ENCODE measurements at places on chromosomes 6 and 20.

GRCh38 chr20:20571068-20571780 lies 141.2 kb downstream of the RALGAPA2 start:
- no peak for DNase-seq

DNA sequence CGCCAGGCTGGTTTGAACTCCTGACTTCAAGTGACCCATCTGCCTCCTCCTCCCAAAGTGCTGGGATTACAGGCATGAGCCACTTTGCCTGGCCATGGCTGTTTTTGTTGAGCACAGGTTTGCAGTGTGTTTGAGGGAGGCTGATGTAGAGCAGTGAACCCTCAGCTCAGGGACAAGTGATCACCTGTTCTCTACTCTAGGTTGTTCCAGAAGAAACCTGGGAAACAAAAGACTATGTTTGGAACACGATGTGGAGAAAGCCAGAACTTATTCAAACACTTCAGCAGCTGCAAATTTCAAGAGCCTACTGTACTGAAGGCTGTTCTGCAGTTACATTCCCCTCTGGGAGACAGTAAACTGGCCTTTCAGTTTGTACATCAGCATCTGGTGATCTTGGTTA lies 4.7 kb downstream of the TULP1 start:
- DNase-seq = no peak

GRCh38 chr6:155327326-155328073 lies 13.2 kb upstream of the TFB1M start:
- peak; percentile 15 for DNase-seq

DNA sequence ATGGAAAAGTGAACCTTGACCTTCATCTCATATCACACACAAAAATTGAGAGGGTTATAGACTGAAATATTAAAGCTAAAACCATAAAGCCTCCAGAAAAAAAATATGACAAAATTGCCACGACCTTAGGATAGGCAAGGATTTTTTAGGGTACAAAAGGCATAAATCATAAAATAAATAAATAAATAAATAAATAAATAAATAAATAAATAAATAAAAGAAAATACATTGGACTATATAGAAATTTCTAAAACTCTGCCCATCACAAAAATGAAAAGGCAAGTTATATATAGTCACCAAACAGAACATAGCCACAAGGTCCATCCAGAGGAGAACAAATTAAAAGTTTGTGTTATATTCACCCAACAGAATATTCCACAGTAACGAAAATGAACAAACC lies 108.6 kb downstream of the INSM1 start:
- DNase-seq = no peak

GRCh38 chr6:6993503-6994237 lies 114.1 kb upstream of the RREB1 start:
- no peak for DNase-seq

DNA sequence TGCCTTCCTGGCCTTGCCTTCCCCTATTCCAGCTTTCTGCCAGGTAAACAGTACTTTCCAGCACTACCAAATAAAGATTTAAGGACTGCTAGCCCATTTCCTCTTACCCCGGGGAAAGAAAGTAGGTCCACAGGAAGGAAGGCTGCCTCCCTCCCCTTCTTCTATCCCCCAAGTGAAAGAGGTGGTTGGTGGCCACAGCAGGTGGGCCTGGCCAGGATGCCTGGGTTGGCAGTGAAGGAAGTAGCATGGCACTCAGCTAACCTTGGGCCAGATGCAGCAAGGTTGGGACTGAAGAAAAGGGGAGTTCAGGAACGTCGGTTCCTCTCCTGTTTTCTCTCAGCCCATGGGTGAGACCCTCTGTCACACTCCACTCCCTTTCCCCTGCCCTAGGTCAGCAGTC lies 8.9 kb downstream of the NFKBIL1 start:
- DNase-seq = no peak

GRCh38 chr20:5148581-5148980 lies 21.8 kb downstream of the CDS2 start:
- no peak for DNase-seq

DNA sequence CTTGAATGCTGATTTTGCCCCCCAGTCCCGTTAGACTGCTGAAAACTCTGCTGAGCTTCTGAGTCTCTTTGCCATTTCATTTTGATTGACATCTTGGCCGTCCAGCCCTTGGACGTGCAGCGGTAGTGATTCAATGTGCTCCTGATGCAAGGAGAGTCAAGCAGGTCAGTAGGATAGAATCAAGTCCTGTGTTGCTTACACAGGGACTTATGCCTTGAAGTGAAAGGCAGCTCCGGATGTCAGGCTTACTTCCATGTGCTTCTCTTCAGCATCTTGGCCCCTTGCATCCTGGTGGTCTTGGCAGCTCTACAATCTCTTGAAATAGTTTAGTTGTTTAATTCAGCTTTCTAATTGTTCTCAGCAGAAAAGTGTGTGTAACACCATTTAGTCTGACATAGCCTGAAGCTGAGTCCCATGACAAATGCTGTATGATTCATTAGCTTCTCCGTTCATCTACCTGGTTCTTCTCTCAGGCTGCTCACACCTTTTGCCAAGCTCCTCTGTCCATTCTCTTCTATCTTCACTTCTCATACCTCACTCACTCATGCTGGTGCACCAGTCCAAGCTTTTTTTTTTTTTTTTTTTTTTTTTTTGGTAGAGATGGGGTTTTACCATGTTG lies 76.0 kb downstream of the EZR start:
- DNase-seq = no peak

- no peak for DNase-seq
Measured at GRCh38 chr20:41147767-41148191, 10.4 kb downstream of the PLCG1 start.

- no peak for DNase-seq
Measured at GRCh38 chr6:158460602-158461169, 99.2 kb upstream of the TMEM181 start.

DNA sequence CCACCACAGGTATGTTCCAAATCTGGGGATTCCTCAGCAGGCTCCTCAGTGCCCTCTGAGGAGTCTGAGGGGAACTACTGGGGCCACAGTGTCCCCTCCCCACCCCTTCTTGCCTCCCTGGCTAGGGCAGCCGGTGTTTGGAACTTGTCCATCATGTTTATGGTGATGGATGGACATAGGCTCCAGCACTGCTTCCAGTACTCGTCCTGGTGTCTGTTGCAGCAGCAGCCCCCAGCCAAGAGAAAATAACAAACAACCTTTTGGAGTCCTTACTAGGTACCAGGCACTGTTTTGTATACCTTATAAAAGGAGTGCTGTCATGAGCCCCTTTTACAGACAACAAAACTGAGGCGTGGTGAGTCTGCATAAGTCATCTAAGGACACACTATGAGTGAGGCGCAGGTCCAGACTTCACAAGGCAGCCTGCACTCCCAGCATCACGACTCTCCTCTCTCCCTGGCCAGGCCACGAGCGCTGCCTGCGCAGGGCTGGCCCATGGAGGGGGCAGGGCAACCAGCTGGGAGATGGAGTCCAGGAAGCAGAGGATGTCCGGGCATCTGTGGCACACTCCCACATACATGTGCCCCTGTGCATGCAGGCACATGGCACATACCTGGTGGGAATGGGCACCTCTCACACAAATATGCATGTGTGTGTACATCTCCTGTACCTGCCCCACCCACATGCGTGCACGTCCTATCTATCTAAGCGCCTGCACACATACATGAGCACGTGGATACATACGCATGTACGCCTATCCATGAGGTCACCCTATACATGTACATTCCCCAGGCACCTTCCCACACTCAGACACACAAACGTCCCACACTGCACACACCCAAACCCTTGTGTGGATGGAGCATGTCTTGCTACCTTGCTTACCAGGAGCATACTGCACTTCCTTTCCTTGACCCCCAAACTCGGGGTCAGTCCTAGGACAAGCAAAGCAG lies 152.7 kb downstream of the VEGFA start:
- no peak for DNase-seq

GRCh38 chr6:128235556-128235955 lies 284.8 kb downstream of the PTPRK start:
- no peak for DNase-seq

DNA sequence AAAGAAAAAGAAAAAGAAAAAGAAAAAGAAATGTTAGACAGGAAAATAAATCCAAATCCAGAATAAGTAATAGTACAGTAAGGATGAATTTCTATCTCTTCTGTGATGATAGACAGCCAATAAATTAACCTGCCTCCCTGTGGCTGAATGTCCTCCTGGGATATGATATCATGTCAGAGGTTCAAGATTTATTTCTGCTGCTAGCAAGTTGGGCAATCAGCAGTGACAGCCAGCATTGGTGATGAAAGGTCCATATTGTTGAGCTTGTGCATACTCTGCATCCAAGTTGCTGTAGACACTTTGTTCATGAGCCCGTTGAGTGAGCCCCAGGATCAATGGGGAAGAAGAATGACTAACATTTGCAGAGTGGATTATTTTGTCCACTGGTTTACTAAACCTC lies 44.9 kb upstream of the CEP85L start:
- DNase-seq = no peak

- no peak for DNase-seq
Measured at GRCh38 chr6:105099371-105099770, 80.4 kb downstream of the POPDC3 start.

- no peak for DNase-seq
Measured at GRCh38 chr20:31680286-31681127, 42.2 kb downstream of the BCL2L1 start.

DNA sequence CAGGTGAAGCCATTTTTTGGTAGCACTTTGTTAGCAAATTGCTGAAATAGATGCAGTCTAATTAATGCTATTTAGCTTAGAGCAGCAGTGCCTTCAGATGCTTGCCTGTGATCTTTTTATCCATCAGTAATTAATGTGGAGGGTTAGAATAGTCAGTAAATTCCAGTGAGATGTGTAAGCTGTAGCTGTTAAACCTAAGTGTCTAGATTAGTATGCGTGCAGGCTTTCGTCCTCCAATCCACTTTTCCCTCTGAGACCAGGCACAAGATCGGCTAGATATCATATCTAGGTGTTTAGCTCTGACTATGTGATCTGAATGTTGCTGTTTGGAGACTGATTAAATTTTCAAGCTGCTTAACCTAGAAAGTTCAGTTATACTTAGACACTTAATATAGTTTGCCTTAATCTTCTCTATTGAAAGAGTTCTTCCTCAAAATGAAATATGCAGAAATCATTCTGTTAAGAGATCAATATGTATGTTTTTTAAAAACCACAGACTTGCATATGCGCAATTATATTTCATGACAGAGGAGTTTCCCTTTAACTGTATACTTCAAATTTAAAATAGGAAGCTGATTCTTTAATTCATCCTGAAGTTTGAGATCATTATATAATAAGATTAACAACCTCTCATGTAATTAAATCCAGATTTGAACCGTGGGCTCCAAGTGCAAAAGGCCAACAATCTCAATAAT lies 41.2 kb downstream of the XRN2 start:
- DNase-seq = no peak

GRCh38 chr20:60292001-60292520 lies 333.8 kb downstream of the CDH26 start:
- DNase-seq = no peak

GRCh38 chr6:165936096-165936495 lies 231.6 kb downstream of the TBXT start:
- no peak for DNase-seq

DNA sequence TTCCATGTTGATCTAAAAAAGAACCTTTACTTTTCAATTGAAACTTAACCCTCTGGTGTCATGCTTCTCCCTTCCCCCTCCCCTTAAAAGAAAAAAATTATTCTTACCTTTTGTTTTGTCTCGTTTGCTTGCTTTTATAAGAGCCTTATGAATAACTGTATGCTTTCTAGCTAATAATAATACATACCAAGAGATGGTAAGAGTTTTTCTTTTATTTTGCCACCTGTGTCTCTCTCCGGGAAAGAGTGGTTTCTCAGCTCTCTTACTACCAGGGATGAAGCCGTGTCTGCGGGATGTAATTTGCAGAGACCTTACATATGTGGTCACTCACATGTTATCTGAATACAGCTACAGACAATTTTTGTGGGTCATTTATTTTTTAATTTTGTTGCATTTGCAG lies 7.7 kb downstream of the STX16 start:
- no peak for DNase-seq

GRCh38 chr6:150293423-150294173 lies 75.2 kb upstream of the IYD start:
- no peak for DNase-seq

DNA sequence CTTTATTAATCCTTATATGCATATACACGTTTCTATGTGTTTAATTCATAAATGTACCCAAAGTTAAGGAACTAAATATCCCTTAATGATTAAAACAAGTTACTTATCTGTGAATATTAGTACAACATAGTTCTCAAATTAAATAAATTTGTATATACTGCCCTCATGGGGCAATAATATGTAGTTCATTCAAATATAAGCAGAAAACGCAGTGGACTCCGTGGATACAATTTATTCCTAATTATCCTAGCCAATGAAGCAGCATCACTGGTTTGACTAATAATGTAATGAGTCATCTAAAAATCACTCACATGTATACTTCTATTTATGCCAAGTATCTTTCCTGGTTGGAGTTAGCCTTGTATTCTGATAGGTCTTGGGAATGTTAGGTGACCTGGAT lies 111.6 kb downstream of the TBC1D32 start:
- no peak for DNase-seq

GRCh38 chr6:163786995-163787671 lies 372.6 kb downstream of the QKI start:
- DNase-seq = no peak

GRCh38 chr20:36344517-36345132 lies 38.5 kb downstream of the DLGAP4 start:
- DNase-seq = no peak

DNA sequence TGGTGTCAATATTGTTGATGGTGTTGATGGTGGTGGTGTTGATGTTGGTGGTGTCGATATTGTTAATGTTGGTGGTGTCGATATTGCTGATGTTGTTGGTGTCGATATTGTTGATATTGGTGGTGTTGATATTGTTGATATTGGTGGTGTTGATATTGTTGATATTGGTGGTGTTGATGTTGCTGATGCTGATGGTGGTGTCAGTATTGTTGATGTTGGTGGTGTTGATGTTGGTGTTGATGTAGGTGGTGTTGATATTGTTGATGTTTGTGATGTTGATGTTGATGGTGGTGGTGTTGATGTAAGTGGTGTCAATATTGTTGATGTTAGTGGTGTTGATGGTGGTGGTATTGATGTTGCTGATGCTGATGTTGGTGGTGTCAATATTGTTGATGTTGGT lies 240.0 kb downstream of the CDH4 start:
- no peak for DNase-seq

- DNase-seq = no peak
Measured at GRCh38 chr6:41273714-41274113, 12.8 kb downstream of the TREM1 start.

Data from germinal center (tissue), 1 donor.